Cardiac fibroblast (primary cell): ENCODE measurements at places on chromosomes 5 and 9.

GRCh38 chr9:93237540-93237939, 53.6 kb downstream of the WNK2 start:
- no peak for DNase-seq

- no peak for DNase-seq
These were observed 1417.0 kb upstream of the ACO1 start for GRCh38 chr9:30967476-30967875.

DNA sequence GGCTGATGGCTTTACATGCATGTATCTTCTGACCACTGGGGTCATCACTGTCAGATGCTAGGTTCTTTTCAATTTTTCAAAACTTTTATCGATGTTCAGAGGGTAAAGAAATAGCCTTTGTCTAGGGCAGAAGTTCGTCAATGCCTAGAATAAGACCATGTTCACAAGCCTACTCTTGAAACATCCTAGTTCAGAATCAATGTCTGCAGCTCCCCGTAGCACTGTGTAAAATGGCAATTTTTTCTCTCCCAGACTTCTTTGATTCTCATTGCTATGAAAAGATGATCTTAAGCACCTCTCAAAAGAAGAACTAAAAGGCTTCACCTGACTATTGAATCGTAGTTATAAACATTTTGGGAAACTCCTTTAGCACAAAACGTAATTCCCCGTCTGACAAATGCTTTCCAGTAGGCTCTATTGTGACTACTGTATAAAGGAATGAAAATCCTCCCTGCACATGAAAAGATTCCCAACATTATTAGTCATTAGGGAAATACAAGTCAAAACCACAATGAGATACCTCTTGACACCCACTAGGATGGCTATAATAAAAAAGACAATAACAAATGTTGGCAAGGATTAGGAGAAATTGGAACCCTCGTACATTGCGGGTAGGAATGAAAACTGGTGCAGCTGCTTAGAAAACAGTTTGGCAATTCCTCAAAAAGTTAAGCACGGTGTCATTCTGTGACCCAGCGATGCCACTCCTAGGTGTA, 263.5 kb downstream of the ARHGAP26 start:
- DNase-seq, result peak; percentile 92

- no peak for DNase-seq
These were observed 21.2 kb downstream of the SWI5 start for GRCh38 chr9:128297221-128297773.

DNA sequence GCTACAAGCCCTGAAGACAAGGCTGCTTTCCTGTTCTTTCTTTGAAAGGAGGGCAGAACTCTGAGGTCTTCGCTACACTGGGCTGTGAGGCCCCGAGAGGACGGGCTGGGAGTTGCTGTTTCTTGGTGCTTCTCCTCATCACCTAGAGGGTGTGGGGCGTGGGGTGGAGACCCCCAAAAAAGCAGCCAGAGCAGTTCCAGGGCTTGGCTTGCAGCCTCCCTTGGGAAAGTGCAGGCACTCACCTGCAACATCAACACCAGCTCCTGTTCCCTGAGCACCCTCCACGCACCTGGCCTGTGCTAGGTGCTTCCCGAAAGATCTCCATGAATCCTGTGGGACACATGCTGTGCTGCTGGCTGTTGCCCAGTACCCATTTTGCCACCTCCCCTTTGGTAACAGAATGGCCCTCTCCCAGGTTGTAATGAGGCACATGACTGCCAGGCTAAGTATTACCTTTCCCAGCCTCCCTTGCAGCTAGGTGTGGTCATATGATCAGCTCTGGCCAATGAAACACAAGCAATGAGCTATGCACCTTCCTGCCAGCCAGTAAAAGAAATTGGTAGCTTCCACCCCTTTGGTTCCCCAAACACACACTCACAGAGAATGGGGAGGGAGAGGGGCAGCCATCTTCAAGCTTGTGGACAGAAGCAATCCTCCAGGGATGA, 146.0 kb downstream of the C9orf50 start:
- DNase-seq, result no peak

DNA sequence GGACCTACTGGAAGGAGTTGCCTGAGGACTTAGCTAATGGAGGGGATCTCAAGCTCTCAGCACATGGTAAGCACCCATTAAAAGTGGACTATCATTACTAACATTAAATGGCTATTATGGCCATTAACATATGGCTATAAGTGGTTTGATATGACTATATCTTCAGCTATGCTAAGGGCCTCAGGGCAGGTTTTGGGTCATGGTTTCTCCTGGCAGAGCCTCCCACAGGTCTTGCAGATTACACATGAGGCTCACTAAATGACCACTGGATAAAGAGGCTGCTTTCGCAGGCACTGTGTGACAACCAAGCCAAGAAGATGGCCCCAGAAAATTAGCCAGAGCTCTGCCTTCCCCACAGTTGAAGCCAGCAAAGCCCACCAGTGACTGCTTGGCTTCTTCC, 15.4 kb downstream of the CCNJL start:
- no peak for DNase-seq

- DNase-seq, result no peak
These were observed 348.5 kb downstream of the TMEM232 start for GRCh38 chr5:110377943-110378342.

DNA sequence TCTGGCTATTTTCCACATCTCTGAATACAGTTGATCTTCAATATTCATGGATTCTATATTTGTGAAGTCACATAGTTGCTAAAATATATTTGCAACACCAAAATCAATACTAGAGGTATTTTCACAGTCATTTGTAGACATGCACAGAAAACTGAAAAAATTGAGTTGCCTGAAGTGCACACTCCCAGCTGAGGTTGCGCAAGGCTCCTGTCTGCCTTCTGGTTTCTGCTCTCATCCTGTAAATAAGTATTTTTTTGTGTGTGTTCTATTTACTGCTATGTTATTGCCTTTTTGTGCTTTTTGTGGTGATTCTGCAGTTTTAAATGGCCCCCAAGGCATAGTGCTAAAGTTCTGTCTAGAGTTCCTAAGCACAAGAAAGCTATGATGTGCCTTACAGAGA, 371.1 kb upstream of the GRAMD2B start:
- peak; percentile 37 for DNase-seq

GRCh38 chr5:135644816-135645215, 66.0 kb upstream of the CXCL14 start:
- no peak for DNase-seq

GRCh38 chr5:107478068-107478641, 192.6 kb downstream of the EFNA5 start:
- peak; percentile 28 for DNase-seq

DNA sequence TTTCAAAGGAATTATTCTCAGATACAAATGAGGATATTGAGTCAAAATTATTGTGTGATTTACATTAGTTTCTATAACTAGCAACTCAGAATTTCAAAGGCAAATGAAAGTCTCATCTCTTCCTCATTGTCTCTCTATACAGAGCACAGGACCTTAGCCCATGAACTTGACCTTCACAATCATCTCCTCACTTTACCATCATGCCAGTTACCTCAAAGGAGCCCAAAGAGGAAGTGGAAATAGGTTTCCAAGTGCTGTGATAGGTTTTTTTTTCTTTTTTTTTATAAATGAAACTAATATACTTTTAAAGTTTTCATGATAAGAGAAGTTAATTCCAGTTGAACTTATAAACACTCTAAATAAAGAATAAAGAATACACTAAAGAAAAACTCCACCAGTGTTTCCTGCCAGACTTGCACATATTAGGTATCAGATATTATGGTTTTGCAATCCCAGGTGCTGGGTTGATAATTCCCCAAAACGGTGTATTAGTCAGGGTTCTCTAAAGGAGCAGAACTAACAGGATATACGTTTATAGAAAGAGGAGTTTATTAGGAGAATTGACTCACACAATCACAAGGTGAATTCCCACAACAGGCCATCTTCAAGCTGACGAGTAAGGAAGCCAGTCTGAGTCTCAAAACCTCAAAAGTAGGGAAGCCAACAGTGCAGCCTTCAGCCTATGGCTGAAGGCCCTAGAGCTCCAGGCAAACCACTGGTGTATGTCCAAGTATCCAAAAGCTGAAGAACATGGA, 50.1 kb upstream of the ADAMTS16 start:
- DNase-seq, result no peak

DNA sequence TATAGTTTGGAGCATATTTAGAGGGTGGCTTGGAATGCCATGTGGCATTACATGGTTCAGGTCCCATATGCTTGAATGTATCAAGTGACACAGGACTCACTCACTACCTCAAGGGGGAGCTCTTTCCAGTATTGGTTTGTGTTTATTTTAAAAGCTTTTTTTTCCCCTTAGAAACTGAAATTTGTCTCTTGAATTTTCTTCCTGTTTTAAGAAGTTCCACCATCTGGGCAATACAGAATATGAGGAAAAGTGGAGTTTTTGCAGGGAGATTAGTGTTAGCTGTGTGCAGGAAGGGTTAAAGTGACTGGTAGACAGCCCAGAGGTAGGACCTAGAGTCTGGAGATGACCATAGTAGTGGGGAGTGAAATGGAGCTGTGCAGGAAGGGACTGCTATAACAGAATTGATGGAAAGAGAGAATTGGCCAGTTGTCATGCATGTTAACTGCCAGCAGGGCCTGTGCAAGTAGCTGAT, 36.6 kb downstream of the CTNNA1 start:
- DNase-seq, result peak; percentile 61
